ENCODE measurements at places on chromosomes 1 and 21.

DNA sequence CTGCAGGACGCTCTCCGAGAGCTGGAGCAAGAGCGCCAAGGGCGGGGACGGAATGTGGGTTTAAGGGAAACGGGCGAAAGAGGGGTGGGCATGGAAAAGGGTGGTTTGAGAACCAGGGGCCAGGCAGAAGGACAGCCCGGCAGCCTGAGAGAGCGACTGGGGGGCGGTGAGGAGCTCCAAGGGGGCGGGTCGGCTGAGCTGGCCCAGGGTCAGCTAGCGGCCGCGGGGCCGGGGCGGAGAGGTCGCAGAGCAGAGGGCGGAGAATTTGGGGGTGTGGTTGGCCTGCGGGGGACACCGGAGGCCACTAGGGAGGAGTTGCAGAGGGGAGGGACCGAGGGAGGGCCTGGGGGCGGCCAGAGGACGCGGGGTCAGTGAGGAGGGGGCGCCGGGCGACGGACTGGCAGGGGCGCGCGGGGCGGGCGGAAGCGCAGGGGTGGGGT, 54.7 kb downstream of the NDUFS5 start:
- no peak for DNase-seq

DNA sequence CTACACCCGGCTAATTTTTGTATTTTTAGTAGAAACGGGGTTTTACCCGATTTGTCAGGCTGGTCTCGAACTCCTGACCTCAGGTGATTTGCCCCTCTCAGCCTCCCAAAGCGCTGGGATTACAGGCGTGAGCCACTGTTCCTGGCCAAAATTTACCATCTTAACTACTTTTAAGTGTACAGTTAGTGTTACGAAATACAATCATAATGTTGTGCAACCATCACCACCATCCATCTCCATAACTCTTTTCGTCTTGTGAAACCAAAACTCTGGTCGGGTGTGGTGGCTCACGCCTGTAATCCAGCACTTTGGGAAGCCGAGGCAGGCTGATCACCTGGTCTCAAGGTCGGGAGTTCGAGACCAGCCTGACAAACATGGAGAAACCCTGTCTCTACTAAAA, 14.1 kb upstream of the ZBTB40 start:
- no peak for DNase-seq

GRCh38 chr1:71417421-71417820, 336.6 kb upstream of the ZRANB2 start:
- DNase-seq = no peak

GRCh38 chr1:90902672-90903071, 119.2 kb downstream of the ZNF644 start:
- DNase-seq = no peak

- DNase-seq = peak; percentile 38
These were observed 1.0 kb downstream of the LEPR start for GRCh38 chr1:65421351-65422025.

- DNase-seq = no peak
These were observed 646 bp downstream of the DNAJB4 start for GRCh38 chr1:78005448-78005722.

DNA sequence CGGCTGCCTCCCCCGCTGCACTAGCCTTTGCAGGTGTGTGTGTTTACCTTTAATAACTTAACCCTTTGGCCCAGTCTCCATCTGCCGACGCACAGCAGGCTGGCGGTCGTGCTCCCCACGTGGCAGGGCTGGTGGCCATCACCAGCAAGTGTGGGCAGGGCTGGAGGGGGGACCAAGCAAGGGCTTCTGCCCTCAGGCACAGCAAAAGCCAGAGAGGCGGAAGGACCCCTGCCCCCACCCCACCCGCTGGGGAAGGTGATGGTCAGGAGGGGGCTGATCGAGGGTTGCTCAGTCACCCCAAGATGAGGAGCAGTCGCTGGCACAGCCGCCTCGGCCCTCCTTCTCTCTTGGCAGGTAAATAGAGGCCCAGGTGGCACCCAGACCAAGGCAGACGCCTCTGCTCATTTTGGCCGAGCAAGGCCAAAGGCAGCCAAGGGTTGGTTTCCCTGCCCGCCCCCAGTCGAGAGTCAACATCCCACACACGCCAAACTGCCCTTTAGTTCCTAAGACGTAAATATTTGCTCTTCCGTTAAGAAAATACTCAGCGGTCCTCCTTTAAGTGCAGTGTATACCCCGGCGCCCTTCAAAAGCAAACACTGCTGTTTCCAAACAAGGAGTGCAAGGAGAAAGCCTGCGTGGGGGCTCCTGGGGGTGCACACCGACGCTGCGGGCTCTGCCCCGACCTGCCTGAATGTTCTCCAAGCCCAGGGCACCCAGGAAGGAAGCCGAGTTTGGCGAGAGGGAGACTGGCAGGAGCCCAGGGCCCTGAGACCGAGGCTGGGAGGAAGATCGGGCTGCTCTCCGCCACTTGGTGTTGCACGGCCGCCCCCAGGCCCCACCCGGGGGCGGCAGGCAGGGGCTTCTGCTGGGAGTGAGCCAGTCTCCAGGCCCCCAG, 82.7 kb downstream of the SIK1 start:
- DNase-seq = no peak

DNA sequence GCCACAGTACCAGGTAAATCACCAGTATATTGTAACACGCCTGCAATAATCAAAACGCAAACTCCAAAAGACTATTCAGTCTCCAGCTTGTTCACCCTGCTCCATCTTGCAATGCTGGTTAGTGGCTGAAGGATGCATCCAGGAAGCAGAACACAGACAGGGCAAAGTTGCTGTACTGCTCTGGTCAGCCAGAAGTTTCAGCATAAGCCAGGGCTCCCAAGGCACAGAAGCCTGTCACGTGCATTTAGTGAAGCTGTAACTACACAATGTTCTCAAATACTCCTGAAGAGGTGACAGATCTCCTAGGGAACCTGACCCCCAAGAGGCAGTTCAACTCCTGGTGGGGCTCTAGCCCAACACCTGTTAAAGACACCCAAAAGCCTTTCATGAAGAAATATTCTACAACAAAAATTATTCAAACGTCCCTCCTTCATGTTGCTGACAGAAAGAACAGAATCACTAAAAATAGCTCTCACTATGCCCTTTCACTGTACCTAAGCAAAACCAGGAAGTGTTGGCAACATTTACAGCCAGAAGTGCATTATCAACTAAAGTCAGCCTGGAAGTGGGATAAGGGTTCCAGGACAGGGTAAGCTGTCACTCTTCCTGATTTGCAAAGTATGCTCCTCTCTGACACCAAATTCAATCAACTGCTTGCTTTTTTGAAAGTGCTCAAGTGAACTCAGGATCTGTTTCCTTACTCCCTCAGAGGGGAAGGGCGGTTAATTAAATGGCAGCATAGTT, 52.1 kb downstream of the SLC35D1 start:
- DNase-seq = no peak

GRCh38 chr21:16473988-16474387, 744.2 kb downstream of the USP25 start:
- peak; percentile 61 for DNase-seq

GRCh38 chr1:76059451-76059850, 15.1 kb upstream of the ST6GALNAC3 start:
- no peak for DNase-seq

GRCh38 chr1:14479865-14480264, 118.6 kb upstream of the KAZN start:
- peak; percentile 4 for DNase-seq

- no peak for DNase-seq
These were observed 91.4 kb upstream of the LYPLAL1 start for GRCh38 chr1:219081943-219082925.

DNA sequence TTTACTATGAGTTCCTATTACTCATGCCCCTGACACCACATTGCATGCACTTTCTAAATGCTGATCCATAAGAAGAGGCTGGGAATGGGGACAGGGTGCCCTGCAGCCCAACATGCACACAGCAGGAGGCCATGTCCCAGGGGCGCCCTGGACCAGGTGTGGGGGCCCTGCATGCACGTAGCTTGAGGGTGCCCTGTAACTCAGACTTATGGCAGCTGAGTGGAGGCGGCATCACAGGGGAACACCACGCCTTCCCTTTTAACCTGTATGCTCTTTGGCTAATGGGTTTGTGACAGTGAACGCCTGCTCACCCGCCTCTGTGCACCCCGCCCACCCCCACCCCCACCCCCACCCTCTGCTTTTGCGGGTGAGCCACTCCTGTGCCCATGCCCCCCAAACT, 36.1 kb downstream of the SNAP47 start:
- no peak for DNase-seq

- DNase-seq = no peak
These were observed 74.2 kb downstream of the SIK1 start for GRCh38 chr21:43352568-43353281.

DNA sequence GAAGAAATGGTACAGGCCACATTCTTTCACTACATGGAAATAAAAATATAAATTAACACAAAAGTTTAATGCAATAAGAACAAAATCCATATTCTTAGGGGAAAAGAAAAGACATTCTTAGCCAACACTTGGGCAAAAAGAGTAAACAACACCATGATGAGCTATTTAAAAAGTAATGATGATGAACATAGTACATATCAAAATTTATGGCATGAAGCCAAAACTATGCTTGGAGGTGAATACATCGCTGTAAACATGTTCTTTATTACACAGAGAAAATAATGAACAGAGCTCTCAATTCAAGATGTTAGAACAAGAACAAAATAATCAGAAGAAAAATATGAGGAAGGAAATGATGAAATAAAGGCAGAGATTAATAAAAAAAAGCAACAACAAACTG, 158.2 kb downstream of the ZSCAN20 start:
- no peak for DNase-seq

DNA sequence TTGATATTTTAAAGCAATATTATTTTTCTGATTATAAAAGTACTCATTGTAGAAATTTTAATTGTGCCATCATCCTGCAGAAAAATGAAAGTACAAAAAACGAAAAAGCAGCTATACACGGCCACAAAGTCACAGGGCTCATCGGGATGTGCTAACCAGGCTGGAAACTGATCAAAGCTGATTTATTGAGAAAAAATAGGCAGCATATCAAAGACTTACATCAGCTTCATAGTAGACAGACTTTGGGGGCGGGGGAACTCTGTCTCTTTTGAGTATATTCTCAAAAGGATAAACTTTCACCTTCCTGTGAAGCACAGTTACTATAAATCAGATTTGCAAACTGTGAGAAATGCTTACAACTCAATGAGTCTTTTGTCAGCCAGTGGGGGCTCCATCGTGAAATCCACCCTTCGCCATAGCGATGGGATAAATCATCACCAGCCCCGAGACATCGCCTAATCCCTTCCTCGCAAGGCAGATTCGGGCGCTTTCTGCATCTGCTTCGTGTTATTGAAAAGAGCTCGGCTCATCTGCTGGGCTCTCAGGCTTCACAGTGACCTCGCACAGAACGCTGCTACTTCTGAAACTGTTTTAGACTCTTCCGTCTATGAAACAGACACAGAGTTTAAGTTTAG, 69.2 kb upstream of the ERG start:
- DNase-seq = peak; percentile 69

GRCh38 chr1:150234566-150235293, 1.2 kb downstream of the ANP32E start:
- DNase-seq = peak; percentile 70

GRCh38 chr1:97599447-97599846, 321.4 kb downstream of the DPYD start:
- no peak for DNase-seq

- no peak for DNase-seq
These were observed 18.8 kb downstream of the DHDDS start for GRCh38 chr1:26450908-26451307.

GRCh38 chr1:51794260-51794659, 84.3 kb downstream of the NRDC start:
- no peak for DNase-seq

DNA sequence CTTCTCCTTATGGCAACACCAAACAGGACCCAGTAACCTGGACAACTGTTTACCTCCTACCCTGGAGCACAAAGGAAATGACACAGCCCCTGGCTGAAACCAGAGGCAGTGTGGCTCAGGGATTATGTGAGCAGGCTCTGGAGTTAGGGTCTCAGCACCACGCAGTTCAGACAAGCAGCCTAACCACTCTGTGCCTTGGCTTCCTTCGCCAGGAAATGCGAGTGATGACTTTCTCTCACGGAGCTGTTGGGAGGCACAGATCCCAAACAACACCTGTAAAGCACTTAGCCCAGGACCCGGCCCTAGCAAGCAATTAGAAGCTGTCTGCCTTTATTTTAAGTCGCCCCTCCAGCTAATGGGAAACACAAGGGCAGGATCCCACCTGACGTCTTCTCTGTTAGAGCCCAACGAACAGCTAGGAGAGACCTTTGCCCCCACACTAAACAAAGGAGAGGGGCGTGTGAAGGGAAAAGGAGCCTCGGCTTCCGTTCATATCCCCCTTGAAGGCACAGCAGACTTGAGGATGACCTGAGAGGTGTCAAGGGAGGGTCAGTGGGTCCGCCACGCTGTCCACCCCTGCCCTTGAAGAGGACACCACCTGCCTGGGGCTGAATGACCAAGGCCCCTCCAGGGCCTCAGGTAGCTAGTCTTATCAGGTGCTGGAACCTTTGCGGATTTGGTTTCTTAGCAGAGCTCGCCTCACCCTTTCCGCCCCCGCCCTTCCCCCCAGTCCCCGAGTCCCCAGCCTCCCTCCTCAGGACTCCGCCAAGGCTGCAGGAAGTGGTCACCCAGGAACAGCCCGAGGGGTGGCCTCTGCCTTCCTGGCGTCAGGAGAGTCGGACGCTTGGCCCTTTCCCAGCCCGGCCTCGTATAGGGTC, 860 bp downstream of the TMEM63A start:
- no peak for DNase-seq

GRCh38 chr1:65207317-65207716, 59.3 kb downstream of the AK4 start:
- DNase-seq = no peak

DNA sequence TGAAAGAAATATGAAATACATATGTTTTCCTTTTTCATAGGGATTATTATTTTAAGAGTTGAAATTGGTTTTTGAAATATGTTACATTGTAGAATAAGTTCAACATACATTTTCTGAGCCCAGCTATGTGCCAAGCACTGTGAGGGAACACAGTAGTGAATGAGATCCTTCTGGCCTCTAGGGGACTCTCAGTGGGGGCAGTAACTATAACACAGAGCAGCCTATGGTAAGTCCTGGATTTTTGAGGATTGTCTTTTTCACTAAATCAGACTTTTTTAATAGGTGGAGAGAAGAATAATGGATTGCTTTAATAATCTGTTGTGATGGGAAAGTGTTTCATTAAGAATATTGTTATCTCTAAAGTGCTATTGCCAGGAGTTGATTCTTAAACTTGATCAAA, 2.4 kb downstream of the DNAJC6 start:
- DNase-seq = no peak

DNA sequence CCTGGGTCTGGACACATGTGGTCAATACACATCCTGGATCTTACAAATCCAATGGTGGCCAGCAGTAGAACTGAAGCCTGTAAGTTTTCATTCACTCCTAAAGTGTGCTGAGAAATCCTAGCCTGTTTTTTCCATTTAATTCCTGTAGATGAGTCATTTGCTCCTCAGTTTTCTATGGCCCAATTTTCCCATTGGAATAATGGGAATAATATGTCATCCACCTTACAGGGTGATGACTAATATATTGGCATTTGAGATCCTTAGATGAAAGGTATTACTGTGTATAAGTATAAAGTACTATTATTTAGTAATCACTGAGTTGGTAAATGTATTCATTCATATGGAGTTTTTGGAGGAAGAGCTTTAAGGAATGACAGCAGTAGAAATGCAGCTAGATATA, 89.7 kb upstream of the ADAR start:
- DNase-seq = no peak

GRCh38 chr21:45248893-45249381, 38.8 kb downstream of the POFUT2 start:
- no peak for DNase-seq

All from brain microvascular endothelial cell (primary cell).